ENCODE measurements at places on chromosomes 13 and 19.

GRCh38 chr19:2983351-2984214 lies 6.2 kb downstream of the TLE6 start:
- DNase-seq: no peak

GRCh38 chr19:16141043-16141442 lies 2.4 kb upstream of the HSH2D start:
- DNase-seq: no peak

DNA sequence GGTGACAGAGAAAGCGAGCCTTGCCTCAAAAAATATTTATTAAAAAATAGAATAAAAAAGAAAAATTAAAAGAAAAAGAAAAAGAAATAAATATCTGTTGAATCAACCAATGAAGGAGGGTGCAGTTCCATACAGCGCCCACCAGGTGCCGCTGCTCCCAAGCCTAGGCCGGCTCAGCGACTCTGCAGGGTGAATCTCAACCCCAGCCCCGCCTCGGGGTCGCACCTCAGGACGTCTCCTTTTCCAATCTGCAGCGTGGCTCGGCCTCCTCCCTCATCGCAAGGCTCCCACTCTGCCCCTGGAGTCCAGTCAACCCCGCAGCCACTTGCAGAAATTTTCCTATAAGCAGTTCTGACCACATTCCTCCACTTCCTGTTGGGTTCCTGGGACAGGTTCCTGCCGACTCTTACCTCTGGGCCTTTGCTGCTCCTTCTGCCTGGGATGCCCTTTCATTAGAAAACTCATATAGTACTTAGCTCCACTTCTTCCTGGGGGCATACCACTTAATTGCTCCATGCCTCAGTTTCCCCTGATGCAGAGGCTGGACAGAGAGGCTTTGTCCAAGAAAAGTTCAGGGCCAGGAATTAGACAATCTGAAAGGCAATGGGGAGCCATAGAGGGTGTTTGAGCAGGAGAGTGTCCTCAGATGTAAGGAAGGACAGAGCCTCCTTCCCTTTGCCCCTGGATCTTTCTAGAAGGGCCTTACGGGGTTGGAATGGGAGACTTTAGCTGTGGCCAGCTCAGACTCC lies 24.3 kb downstream of the NFILZ start:
- DNase-seq: peak; percentile 54

- DNase-seq: no peak
Observed at GRCh38 chr13:86900906-86901305, 770.3 kb upstream of the SLITRK5 start.

GRCh38 chr13:27821566-27821965 lies 29.3 kb downstream of the GSX1 start:
- DNase-seq: no peak

DNA sequence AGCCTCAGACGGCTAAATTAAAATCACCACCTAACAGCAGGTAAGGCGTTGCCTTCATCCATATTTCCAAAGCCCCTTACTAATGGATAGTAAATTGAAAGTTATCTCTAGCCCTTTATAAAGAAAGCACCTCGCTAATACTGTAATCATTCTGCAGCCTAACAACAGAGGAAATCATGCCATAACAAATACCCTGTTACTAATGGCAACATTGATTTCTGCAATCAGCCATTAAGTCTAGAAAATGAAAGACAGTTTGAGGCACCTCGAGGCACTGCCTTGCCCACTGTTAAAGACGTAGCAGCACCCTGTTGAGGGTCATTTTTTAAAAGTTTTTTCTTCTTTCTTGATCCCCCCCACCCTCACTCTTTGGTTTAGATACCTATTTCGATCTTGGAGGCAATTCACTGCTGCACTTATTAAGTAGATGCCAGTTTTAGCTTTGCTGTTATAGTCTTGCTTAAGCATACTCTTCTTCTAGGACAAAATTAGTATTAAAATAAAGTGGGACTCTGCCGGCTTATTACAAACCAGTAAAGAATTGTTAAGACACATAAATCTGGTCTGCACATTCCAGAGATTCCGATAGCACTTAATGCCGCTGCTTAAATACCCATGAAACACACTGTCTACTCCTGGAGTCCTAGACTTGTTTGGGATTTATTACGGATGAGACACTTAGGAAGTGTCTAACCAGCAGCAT lies 74.8 kb downstream of the ZNF536 start:
- DNase-seq: no peak

DNA sequence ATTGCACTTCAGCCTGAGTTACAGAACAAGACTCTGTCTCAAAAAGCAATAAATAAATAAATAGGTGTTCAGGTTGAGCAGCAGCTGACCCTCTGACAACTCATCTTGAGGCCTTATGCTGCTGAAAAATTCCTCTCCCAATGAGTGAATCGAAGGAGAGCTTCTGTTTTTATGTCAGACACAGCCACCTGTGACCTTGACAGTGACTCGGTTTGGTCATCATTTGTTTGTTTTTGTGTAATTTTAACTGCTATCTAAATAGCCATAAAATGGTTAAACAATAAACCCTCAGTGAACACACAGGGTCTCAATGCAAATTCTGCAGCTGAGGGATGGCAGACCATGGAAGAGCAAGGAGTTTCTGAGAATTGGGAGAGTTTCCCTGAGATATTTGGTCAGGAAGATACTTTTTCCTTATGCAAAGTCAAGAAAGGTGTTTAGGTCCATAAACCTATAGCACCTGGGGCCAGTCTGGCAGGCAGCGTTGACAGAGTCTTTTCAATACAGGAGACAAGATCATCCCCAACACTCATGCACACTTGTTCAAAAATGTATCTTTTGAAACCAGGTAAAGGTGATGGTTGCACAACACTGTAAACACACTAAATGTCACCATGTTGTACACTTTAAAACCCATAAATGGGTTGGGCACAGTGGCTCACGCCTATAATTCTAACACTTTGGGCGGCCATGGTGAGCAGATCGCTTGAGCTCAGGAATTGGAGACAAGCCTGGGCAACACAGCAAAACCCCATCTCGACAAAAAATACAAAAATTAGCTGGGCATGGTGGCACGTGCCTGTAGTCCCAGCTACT lies 16.6 kb upstream of the SLC25A30 start:
- DNase-seq: no peak

DNA sequence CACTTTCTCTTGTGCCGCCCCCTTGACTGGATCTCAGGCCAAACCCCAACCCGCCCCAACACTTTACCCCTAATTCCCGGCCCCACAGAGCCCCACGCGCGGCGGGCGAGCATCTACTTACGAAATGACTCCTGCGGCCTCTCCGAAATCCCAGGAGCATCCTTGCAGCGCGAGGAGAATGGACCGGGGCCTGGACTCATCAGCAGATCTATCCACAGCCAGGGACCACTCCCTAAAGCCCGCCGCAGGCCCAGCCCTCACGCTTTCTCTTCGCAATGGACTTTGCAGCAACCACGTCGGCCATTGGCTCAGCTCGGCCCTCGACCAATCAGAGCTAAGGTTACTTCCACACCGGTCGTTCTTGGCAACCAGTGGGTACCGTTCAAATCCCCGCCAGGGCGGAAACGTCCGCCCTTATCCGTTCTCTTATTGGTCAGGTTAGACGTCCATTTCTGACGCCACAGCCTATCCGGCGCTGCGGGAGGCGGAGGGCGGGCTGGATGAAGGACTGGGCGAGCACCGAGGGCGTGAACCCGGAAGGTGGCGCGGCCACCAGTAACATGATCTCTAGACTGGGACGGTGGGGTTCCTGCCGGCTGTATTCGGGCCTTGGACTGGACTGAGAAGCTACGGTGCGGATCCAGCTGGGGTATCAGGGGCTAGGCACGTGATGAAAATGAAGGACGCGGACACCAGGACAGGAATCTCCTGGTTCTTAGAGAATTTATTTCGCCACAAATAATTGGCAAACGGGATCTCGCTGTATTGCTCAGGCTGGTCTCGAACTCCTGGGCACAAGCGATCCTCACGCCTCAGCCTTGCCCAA lies at the start of the genes CEP89 and FAAP24:
Gene CEP89, minus strand, starts transcription at position 244 of the 826 bp plus-strand sequence. Its CDS starts 84 bp downstream, at position 160.
Gene FAAP24, plus strand, starts transcription at position 528 of the 826 bp plus-strand sequence. CDS start 955 bp downstream, outside the sequence.
- DNase-seq: peak; percentile 96

DNA sequence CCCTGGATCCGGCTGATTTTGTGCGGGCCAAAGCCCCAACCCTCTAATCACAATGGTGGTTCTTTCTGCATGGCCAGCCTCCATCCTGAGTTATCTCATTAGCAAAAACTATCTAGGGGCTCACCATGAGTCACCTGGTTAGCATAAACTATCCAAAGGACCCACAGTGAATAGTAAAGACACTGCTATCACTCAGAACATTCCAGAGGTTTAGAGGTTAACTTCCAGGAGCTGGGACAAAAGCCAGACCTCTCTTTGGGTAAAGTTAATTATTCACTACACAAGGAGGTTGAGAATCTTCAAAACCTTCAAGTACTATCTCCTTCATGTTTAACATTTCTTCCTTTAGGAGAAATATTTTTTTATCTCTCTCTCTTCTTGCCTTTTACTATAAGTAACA lies 18.8 kb upstream of the PPP5C start:
- no peak for DNase-seq

GRCh38 chr13:113164492-113164891 lies 6.0 kb downstream of the PROZ start:
- no peak for DNase-seq

GRCh38 chr13:86135856-86136255 lies 336.6 kb upstream of the SLITRK6 start:
- DNase-seq: no peak

DNA sequence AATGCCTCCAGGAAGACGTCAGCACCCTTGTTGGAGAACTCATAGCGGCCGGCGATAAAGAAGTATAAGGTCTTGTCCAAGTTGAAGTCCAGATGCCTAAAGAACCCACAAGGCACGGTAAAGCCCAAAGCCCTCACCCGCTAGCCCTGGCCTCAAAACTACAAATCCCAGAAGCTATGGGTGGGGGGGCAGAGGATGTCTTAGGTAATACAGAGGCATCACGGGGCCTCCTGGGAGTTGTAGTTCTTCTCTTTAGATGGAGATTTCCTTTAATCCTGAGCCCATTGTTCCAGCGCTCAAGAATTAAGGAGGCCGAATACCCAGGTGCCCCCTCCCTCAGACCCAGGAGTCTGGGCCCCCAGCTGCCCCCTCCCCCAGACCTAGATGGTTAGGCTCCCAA lies 10.8 kb downstream of the GYS1 start:
- no peak for DNase-seq

GRCh38 chr19:44552324-44552723 lies 22.8 kb upstream of the CEACAM20 start:
- no peak for DNase-seq

DNA sequence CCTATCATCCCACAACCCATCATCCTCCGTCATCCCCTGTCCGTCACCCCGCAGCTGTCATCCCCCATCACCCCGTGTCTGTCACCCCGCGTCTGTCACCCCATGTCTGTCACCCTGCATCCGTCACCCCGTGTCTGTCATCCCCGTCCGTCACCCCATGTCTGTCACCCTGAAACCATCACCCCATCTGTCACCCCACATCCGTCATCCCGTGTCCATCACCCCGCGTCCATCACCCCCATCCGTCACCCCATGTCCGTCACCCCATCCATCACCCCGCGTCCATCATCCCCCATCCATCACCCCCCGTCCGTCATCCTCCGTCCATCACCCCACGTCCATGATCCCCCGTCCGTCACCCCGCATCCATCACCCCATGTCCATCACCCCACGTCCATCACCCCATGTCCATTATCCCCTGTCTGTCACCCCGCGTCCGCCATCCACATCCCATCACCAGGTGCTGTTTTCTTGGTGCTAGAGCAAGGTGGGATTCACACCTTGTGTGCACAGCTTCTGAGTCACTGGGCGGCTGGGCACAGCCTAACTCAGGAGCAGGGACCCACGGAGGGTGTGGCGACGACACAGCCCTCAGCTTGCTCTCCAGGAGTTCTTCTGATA lies 24.2 kb downstream of the RASA3 start:
- DNase-seq: no peak

- no peak for DNase-seq
Observed at GRCh38 chr13:44140888-44141724, 232.5 kb upstream of the SERP2 start.

- no peak for DNase-seq
Observed at GRCh38 chr19:7219056-7219455, 75.2 kb downstream of the INSR start.

DNA sequence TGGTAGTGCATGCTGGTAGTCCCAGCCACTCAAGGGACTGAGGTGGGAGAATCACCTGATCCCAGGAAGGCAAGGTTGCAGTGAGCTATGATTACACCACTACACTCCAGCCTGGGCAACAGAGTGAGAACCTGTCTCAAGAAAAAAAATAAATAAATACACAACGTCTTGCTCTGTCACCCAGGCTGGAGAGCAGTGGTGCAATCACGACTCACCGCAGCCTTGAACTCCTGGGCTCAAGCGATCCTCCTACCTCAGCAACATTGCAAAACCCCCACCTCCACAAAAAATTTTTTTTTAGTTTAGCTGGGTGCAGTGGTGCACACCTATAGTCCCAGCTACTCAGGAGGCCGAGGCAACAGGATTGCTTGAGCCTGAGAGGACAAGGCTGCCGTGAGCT lies 8.8 kb downstream of the TPM4 start:
- DNase-seq: no peak

- DNase-seq: no peak
Observed at GRCh38 chr13:65913173-65913572, 1317.0 kb downstream of the PCDH9 start.

DNA sequence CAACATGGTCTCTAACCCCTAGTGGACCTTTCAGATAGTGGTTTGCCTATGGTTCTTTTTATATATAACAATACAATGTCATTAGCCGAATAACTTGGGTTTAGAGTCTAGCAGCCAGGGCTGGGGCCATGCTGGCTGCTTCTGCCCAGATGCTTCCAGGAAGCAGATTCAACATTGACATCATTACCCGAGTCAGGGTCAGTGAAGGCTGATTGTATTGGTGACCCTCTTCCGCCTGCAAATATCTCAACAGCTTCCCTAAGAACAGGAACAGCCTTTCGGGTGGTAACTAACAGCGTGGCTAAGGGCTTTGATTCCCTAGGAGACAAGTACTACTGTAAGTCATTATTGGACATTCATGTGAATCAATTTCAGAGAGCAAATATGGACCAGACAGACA lies 476.4 kb downstream of the UQCRFS1 start:
- no peak for DNase-seq

DNA sequence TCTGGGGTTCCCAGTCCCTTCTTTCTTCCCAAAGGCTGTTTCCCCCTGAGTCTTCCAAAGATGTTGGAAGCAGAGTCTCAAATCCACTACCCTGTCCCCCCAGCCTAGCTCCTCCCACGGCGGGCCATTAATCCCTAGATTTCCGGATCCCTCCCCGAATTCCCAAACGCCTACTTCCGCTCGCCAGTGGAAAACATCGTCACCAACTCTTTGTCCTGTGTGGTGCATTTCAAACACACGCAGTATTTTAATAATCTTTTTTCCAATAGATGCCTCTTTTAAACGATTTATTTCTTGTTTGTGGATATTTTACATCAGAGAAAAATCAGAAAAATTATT lies 610 bp downstream of the ZNF791 start:
- DNase-seq: no peak

GRCh38 chr13:77817521-77817920 lies 101.1 kb downstream of the EDNRB start:
- DNase-seq: no peak
